ENCODE measurements at places on chromosomes 5 and 9.

DNA sequence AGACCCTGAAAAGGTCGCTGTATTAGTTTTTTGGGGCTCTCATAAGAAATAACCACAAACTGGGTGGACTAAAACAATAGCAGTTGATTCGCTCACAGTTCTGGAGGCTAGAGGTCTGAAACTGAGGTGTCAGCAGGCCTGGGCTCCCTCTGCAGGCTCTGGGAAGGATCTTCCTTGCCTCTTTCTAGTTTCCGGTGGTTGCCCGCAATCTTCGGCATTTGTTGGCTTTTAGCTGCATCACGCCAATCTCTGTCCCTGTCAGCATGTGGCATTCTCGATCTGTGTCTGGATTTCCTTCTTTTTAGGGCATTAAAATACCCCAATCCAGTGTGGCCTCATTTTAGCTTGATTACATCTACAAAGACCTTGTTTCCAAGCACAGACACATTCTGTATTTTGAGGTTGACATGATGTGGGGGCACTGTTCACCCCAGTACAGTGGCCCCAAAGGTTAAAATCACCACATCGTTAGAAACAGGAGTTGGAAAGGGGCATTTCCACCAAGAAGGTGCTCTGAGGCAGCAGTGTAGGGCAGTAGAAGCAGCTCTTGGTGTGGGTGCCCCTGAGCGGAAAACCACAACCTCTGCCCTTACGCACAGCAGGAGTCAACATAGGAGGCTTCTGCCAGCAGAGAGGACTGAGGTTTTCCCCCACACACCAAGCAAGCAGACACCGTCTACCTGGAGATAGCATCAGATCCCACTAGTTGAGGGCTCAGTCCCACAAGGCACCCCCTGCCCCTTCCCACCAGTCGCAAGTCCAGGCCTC lies 13.5 kb downstream of the ZNF79 start:
- DNase-seq = no peak

DNA sequence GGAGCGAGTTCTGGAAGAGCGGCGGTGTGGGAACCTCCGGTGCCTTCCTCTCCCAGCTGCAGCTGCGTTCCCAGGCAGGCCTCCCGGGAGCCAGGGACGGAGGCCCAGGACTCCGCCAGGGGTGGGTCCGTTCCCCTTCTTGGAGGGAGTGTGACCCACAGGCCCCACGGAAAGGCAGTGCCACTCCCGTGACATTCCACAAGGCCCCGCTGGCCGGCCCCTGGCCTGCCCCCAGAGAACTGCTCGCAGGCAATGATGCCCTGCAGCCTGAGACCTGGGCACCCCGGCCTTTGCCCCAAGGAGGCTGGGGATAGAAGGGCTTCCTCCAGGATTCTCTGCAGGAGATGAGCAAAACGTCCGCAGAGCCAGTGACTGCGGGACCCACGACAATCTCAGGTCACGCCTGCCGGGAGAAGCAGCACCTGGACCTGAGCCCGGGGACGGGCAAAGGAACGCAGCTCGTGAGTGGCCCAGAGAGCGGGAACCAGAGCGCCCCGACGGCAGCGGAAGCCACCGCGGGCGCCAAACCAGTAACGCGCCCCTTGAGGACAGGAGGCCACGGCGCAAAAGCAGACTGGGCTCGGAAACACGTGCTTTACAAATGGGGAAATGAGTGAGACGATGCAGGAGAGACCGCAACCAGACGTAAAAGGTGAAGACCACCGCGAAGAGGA lies 9.3 kb downstream of the OBP2B start:
- DNase-seq = no peak

DNA sequence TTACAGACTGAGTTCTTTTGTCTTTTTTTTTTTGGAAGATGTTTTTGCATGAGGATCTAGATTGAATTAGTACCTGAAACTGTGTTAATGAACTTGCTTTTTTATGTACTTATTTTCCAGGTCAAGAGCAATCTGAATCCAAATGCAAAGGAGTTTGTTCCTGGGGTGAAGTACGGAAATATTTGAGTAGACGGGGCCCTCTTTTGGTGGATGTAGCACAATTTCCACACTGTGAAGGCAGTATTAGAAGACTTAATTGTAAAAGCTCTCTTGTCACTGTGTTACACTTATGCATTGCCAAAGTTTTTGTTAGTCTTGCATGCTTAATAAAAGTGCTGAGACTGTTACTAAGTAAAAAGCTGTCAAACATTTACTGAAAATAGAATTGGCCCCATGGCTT lies 14.5 kb downstream of the SLC23A1 start:
- DNase-seq = no peak

DNA sequence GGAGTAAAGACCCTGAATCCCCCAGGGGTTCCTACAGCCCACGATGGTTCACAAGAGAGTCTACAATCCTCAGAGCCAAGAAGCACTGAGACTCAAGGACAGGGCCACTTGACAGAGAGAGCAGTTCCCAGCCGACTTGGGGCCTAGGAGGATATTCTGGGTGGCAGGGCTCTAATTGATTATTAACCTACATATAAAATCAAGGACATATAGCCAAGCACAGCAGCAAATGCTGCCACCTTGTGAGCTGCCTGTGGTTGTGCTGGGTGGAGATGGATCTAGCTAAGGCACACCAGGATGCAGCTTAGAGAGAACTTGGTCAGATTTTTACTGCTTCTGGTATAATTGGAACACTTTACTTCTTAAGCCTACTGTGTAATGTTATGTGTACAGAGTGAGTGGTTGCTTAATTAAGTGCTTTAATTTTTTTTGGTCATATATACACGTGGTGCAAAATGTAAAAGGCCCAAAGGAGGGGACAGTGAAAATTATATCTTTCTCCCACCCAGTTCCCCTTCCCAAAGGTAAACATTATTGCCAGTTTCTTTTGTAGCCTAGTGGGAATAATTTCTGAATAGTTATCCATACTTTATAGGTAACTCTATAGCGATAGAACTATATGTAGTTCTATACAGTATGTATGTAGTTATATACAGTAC lies 78.8 kb downstream of the F2RL2 start:
- DNase-seq = no peak

DNA sequence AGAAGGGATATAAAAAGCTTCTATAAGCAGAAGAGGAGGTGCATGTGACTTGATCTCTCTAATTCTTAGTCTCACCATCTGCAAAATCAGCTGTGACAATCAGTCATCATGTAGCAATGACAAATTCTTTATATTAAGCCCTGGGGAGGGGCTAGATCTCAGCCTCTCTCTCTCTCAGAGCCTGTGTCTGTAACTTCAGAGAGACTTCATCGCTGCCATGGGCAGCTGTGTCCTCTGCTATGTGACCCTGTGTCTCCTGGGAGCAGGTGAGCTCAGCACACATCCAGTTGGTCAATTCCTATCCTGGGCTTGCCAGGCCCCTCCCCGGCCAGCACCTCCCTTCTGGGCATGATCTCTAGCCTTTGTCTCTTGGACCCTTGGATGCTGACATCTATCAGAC lies 109.6 kb downstream of the ANKRD18B start:
- no peak for DNase-seq

GRCh38 chr9:93635186-93636107 lies 59.1 kb downstream of the PHF2 start:
- no peak for DNase-seq

DNA sequence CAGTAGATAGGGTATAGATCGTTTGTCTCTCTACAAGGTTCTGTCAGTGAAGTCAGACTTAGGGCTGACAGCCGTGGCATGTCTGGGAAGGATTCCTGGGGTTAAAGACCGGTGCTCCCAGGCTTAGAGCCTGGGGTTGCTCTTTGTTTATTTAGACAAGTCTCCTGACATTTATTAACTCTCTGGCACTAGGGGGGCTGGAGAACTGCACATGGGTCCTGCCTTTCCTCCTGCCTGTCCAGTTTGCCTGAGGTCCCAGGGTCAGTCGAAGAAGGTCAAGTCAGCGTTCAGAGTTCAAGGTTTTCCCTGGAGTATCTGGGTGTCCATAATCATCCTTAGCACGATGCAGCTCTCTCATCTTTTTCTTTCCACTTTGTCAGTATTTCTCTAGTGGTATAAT lies 5.6 kb downstream of the EGFLAM start:
- no peak for DNase-seq

DNA sequence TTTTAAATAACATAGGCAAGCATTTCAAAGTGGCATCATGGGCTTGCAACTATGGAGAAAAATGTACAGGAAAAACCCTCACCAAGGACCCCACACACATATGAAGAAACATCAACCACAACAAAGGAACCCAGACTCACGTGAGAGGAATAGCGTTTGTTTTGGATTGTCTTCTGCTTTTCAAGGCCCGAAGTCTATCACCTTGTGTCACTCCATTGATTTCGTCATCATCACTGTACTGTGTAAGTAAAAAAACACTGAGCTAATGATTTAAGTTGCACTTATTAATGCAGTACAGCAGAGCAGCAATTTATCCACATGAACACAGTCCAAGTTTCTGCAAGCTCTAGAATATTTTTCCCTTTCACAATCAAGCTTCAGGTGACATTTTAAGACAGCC lies 72.4 kb downstream of the HABP4 start:
- DNase-seq = no peak

DNA sequence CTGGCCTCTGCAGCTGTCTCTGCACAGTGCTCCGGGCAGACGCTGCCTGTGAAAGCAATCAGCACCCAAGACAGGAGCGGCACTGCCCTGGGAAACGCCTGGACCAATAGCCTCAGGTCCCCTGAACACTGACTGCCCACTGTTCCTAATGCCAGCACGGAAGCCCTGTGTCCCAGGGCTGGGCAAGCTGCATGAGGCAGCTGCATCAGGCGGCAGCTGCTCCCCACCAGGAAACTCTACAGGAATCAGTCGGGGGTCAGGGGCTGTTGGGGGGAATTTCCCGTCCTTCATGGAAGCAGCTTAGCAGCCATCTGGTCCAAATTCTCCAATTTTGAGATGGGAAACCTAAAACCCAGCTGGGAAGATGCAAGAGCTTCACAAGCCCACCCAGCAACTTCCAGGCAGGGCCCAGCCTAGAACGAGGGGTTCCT lies 118.6 kb downstream of the VAV2 start:
- no peak for DNase-seq

DNA sequence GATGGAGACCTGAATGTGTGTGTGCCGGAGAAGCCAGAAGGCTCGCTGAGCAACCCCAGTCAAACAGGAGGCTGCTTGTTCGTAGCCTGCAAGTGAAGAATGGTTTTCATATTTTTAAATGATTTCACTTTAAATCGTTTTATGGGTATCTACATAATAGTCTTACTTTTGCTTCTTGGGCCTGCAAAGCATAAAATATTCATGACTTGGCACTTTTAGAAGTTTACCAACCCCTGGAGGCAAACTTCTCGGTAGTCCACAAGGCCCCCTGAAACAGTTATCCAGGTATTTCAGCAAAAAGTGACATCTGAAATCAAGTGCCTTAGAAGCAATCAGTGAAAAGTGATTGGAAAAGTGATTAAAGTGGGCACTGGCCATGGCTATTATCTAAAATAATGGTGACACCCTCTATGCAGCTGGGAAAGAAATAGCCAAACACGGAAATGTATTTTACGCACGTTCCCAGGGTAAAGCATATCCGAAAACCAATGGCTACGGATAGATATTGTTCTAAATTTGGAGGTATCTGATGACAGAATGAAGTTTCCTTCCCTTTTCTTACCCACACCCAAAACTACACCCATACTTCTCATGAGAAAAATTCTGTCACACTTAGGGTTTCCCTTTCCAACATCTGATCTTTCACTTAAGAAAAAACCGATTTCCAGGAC lies 39.0 kb downstream of the RAPGEF1 start:
- DNase-seq = no peak

DNA sequence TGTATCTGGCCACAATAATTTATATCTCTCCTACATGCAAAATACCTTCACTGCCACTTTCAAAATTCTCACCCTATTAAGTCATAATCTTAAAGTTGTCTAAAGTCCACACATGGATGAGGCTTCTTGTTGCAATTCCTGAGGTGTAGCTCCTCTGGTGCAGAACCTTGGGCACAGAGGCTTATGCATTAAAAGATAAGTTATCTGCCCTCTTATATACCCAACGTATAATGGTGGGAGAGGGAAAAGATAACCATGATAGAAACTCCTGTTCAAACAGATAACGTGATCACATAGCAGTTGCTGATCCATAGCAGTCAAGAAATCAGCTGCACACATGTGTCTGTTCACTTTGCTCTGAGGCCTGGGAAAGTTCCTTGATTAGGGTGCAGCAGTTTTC lies 1767.0 kb downstream of the MAT2B start:
- no peak for DNase-seq

GRCh38 chr9:78695519-78695918 lies 398.6 kb downstream of the PSAT1 start:
- DNase-seq = peak; percentile 56

DNA sequence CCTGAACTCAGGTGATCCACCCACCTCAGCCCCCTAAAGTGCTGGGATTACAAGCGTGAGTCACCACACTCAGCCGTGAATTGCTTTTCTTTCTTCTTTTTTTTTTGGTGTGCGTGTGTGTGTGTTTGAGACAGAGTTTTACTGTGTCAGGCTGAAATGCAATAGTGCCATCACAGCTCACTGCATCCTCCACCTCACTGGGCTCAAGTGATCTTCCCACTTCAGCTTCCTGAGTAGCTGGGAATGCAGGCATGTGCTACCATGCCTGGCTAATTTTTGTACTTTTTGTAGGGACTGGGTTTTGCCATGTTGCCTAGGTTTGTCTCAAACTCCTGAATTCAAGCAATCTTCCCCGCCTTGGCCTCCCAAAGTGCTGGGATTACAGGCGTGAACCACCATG lies 113.7 kb upstream of the HAPLN1 start:
- no peak for DNase-seq

GRCh38 chr5:91074615-91075014 lies 308.5 kb downstream of the ARRDC3 start:
- no peak for DNase-seq

GRCh38 chr5:138926688-138927448 lies 51.7 kb upstream of the LRRTM2 start:
- DNase-seq = no peak

DNA sequence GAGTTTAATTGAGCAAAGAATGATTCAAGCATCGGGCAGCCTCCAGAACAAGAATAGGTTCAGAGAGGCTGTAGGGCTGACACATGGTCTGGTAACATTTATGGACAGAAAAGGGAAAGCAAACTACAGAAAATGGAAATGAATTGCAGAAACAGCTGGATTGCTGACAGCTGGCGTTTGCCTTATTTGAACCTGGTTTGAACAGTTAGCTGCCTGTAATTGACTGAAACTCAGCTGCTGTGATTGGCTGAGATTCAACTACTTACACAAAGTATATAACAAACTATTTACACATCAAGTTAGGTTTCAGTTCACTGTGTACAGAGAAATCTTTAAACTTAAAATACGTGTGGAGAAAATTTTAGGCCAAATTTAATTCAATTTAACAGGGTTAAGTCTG lies 441.7 kb downstream of the PRELID2 start:
- no peak for DNase-seq

All from NCI-H187 (cell line).